ENCODE measurements at places on chromosomes 2 and 18.

DNA sequence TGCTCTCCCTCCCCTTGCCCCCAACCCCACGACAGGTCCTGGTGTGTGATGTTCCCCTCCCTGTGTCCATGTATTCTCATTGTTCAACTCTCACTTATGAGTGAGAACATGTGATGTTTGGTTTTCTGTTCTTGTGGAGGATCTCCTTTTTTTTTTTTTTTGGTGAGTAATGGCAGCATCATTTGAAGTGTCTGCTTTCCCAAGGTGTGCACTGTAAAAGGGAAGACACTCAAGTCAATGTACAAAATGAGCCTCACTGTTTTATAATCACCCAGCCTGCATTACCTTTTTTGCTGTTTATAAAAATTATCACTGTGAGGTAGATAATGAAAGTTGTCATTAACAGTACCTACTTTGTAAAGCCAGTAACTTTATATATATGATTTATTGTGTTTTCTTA is 56.9 kb downstream of the INSIG2 start:
- DNase-seq: no peak

DNA sequence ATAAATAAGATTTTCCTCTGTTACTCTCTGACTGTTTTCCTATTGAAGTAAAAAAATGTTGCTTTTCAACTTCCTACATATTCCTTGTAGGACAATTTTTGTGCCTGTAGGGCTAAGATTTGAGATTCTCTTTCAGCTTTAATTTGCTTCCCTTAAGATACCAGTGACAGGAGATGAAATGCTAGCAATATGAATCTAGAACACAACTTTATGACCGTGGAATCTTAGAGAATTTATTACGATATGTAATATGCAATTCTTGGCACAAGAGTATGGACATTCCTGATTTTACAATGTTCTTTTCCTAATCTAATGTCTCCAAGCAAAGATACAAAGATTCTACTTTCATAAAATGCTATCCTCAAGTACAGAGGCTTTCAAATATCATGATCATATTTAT is 180.9 kb downstream of the KCNE4 start:
- DNase-seq: no peak

DNA sequence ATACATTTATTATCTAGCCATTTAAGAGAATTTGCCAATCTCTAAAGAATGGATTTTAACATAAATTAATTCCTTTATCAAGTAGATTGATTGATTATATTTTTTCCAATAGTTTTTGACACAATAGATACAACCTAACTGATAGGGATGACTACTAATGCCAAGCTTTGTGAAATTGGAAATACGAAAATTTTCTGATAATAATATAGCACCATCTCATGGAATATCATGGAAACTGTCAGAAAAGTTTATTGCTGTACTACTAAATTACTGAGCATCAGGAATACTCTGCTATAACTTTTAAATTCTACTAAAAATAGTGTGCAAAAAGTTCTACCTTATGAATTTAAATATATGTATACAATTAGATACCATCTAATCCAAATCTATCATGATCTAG is 101.8 kb upstream of the MAP2 start:
- DNase-seq: no peak

- DNase-seq: no peak
These were observed 153.9 kb upstream of the ERBB4 start for GRCh38 chr2:212692466-212692865.

DNA sequence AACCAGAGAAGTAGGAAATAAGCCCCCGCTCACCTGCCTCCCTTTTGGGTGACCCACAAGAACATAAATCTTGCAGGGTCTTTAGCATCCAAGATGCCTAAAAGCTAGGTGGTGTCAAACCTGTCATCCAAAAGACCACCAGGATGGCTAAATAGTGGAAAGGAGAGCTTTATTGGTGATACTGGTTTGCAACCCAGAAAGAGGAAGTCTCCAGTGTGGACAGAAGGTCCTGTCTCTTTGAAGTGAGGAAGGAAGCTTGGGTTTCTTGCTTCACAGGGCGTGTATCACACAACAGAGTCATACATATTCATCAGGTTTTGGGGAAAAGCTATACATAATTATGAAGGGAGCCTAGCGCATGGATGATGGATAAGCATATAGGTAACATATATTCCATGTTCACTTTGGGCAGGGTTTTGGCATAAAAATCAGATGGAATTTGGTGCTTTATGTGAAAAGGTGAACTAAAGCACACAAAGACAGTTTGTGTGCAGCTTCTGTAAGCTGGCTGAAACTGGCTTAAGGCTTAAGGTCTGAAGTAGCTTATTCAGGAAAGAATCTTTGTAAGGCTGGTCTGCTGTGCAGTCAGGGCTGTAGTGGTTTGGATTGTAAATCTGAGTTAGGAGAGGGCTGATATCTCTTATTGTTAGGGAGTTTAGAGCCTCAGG is 102.2 kb upstream of the MSH2 start:
- DNase-seq: no peak

DNA sequence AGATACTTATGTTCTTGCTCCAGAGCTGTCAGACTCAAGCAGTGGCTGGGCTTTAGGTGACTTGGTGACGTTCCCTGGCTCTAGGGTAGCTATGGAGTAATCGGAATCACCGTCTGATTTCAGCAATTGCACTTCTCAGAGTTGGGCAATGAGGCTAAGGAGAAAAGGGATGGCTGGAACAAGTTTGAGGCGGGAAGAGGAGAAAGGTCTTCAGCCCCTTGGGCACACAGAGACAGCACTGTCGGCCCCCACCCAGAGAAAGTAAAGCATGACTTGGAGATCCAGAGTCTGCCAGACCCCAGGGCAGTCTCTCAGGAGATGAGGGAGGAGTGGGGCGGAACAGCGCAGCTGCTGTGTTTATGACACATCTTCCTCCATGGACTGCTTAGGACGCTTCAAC is 114.5 kb downstream of the KLHL29 start:
- no peak for DNase-seq
